ENCODE measurements at places on chromosomes 13 and 19.

GRCh38 chr19:15323496-15324235 lies 8.7 kb downstream of the BRD4 start:
- no peak for DNase-seq

DNA sequence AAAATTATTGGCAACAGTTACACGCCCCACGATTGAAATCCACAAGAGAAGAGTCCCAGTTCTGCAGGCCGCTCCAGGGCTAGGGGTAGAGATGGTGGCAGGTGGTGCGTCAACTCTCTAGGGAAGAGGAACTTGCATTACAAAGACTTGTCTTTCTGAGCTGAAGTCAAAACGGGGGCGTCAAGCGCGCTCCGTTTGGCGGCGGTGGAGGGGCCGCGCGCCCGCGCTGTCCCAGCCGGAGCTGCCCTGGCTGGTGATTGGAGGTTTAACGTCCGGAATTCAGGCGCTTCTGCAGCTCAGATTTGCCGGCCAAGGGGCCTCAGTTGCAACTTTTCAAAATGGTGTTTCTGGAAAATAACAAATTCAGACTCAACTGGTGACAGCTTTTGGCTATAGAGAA lies 38.9 kb downstream of the SOX1 start:
- DNase-seq: no peak

GRCh38 chr19:44151491-44151890 lies 10.1 kb downstream of the ZNF234 start:
- DNase-seq: no peak

DNA sequence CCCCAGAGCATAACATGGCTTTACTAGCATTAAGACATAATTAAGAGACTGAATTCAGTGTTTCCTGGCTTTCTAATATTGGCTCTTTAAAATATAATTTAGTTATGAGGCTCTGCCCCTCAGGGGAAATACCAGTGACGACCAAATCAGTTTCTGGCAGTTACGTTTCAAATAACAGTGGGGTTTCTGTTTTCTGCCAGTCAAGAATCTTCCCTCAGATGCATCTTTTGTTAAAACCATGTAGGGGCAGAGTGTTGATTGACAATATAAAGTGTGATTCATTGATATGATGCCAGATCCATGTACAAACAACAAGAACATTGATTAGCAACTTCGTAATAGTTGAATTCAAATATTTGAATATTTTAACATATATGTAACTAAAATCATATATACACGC lies 1169.7 kb downstream of the DIAPH3 start:
- no peak for DNase-seq

DNA sequence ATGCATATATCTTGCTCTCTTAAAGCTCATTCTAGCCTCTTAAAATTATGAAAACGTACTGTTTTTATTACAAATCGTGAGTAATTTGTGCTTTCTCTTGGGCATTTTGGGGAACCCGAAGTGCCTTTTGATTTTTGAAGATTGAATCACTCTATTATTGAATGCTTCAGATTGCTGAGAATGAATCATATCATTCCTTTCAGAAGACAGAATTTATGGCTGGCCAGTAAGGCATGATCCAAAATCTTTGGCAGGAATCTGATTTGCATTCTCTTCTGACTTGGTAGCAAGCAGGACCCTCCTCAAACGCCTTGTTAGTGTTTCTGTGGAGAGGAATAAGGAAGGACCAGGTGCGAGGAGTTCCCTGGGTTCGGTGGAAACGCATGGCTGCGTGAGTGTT lies 49.5 kb downstream of the STARD13 start:
- no peak for DNase-seq

GRCh38 chr13:63680704-63681103 lies 2265.1 kb upstream of the PCDH20 start:
- DNase-seq: no peak

DNA sequence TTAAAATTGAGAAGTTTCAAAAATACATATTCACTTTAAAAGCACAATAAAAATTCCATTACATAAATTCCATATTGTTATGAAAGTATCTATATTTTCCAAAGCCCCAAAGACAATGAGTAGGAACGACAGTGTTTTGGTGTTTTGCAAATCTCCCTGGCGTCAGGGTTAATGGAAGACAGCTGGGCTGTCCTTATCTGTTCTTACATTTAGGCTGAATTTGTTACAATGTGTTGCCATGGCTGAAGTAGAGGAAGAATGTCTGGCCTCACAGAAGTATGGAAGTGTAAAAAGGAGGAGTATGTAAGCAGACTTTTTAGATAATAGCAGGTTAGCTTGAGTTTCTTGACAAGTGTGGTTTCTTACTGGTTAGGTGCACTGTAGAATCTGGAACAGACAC lies 124.4 kb upstream of the SPATA13 start:
- no peak for DNase-seq

DNA sequence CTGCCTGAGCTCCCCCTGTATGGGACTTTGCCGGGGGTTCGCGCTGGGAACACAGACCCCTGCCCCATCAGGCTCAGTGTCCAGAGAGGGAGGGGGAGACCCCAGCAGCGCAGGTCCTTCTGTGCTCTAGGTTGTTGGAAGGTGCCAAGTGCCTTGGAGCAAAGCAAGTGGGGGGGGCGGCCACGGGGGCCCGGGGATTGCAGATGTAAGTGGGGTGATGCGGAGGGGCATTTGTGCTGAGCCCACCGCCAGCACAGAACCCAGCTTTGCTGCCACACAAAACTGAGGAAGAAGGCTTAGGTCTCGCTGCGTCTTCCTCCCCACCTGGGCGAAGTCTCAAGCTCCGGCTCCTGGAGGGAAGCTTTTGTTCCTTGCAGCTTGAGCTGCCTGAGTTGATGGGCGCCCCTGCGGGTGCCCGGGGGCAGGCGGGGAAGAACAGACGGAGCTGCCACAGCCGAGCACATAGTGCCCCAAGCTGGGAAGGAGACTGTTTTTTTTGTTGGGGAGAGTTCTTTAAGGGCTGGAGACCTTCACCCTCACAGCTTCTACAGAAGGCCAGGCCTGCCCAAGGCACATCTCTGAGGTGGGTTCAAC lies 1.5 kb upstream of the NTN5 start:
- DNase-seq: no peak

DNA sequence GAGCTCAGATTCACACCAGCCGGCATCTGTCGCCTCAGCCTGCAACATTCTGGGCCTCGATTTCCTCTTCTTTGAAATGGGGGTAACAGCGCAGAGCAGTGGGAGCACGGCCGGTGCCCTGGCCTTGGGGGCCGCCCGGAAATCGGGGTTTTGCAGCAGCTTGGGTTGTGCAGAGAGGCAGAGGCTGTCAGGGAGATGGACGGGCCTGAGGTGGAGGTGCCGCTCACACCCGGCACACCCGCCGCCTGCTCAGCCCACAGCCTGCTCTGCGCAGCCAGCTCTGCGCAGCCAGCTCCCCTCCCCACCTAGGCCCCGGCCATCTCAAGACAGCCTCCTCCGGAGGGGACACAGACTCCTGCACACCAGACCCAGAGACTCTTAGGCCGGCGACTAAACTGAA lies 10.6 kb downstream of the KLF2 start:
- DNase-seq: no peak

GRCh38 chr19:2743099-2743498 lies 3.3 kb upstream of the SLC39A3 start:
- no peak for DNase-seq

DNA sequence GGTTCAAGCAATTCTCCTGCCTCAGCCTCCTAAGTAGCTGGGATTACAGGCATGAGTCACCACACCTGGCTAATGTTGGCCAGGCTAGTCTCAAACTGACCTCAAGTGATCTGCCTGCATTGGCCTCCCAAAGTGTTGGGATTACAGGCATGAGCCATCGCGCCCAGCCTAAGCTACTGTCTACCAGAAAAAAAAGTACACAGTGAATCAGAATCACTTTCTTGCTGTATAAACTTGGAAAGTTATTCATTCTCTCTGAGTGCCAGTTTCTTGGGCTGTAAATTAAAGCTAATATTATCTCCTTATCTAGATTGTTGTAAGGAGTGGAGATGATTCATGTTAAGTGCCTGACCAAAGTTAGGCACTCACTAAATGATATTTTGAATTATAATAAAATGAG lies 242.8 kb downstream of the ENOX1 start:
- DNase-seq: no peak

- no peak for DNase-seq
These were observed 255.7 kb downstream of the DACH1 start for GRCh38 chr13:71611292-71611691.

DNA sequence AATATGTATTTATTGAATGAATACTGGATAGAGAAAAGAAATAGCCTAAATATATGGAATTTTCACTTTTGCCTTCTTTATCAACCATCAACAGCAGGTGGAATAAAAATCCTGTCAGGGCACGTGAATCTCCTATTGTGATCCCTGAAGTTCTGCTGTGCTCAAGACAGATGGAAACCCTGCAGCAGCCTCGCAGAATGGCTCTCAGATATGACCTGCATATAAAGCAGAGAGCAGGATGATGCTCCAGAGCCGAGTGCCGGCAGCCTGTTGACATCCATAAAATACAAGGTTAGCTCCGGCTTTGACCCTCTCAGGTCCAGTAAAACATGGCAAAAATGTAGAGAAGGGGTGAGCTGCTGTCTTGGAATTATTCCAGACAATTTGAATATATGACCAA lies 659.3 kb downstream of the DIAPH3 start:
- DNase-seq: no peak

GRCh38 chr13:22925881-22926747 lies 254.7 kb upstream of the SGCG start:
- no peak for DNase-seq

- DNase-seq: no peak
These were observed 83.1 kb upstream of the TSHZ3 start for GRCh38 chr19:31432201-31432810.

- DNase-seq: no peak
These were observed 13.6 kb downstream of the PIN1 start for GRCh38 chr19:9848762-9849161.

DNA sequence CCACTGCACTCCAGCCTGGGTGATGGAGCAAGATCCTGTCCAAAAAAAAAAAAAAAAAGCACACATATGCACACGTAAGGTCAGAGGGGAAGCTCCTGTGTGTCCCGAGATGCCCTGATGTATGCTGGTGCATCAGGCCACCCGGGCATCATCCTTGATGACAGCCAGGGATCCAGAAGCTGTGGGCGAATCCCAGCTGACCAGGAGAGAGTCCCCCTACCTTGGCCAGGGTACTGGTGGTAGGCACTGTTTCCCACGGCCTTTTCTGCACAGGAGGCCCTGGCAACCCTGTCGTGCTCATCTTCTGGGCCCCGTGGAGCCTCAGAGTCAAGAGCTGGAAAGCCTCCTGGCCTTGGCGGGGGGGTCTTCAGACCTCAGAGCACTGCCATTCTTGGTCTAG lies 14.0 kb downstream of the MYDGF start:
- DNase-seq: no peak

- DNase-seq: peak; percentile 79
These were observed at the start of gene DZIP1 for GRCh38 chr13:95644601-95645052. Gene DZIP1 (minus strand): TSS chr13:95644706. CDS start chr13:95642029, 2,677 bp downstream.

DNA sequence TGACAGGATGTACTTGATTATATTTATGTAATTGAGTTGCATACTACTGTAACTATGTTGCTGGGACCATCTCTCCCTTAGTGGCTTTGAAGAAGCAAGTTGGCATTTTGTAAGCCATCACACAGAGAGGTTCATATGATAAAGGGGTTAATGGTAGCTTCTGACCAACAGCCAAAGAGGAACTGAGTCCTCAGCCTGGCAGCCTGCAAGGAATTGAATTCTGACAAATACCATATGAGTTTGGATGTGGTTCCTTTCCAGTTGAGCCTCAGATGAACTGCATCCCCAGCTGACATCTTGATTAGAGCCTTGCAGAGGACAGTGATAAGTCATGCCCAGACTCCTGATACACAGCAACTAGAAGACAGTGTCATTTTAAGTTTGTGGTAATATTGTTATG lies 8.6 kb upstream of the MYCBP2 start:
- no peak for DNase-seq

DNA sequence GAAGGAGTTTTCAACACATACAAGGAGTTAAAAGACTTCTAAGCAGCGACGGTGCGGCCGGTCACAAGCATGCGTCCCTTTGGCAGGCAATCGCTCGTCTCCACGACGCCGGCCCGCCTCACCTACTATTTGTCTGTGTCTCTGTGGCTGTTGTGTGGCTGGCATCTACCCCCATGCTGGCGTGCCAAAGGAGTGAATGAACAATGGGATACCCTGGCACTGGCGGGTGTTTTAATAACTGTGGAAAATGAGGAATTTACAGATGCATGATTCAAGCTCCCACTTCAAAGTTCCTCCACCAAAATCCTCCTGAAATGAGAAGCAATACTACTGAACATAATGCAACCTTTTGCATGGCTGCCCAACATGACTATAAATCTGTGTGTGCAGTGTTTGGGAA lies 176.6 kb downstream of the KLF5 start:
- DNase-seq: no peak

DNA sequence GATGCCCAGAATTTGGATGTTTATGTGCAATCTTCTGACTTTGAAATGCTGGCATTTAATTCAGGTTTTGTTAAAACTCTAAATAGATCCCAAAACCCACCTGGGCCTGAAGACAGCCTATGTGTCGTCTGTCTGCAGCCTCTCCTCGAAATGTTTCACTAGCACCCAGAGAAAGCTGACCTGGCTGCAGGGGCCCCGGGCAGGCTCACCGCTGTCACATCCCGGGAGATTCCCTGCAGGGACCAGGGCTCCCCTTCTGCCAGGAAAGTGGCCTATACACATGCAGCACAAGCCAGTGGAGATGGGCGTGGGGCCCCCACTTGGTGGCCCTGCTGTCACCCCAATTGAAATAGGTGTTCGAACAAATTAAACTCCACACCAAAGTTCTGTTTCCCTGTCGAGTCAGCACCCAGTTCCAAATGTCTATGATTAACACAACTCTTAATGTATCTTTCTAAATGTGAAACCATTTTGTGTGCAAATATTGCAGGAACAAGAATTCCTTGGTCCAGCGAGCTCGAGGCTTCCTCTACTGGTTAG lies 145.8 kb upstream of the ZNF507 start:
- DNase-seq: no peak

DNA sequence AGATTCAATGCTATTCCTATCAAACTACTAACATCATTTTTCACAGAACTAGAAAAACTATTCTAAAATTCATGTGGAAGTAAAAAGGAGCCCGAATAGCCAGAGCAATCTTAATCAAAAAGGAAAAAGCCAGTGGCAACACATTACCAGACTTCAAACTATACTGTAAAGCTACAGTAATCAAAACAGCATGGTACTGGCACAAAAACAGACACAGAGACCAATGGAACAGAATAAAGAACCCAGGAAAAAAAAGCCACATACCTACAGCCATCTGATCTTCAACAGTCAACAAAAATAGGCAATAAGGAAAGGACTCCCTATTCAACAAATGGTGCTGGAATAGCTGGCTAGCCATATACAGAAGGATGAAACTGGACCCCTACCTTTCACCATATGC lies 10.4 kb upstream of the SOHLH2 start:
- no peak for DNase-seq

DNA sequence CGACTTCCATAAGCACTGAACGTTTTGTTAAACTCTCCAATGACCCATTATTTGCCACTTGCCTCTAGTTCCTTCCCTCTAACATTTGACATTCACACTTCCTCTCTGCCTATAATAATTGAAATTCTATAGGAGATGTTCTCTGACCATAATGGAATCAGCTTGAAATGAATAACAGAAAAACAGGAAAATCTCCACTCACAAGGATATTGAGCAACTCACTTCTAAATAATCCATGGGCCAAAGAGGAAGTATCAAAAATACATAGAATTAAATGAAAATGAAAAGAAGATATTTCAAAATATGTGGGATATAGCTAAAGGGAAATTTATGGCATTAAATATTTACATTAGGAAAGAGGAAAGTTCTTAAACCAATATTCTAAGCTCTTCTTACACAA lies 3.4 kb upstream of the FCGBP start:
- no peak for DNase-seq

- no peak for DNase-seq
These were observed 2.3 kb downstream of the SLC5A5 start for GRCh38 chr19:17873786-17874757.

GRCh38 chr13:23680845-23681669 lies 110.8 kb downstream of the TNFRSF19 start:
- no peak for DNase-seq

All from amygdala (tissue), 56 donors.